Tibial nerve (tissue), 4 donors: ENCODE measurements at places on chromosomes 7 and 10. TPM values are rescaled to one million over a fixed set of nuclear protein-coding genes. Genes with fewer than 3 reads are reported as not detected.

Gene TMEM196
- total RNA-seq = not detected

Gene RNF148
- total RNA-seq = 2.1 TPM

Gene TLL2
- total RNA-seq = 0.20 TPM

- no peak for DNase-seq
These were observed 161.7 kb downstream of the NRBF2 start for GRCh38 chr10:63294781-63295180.

DNA sequence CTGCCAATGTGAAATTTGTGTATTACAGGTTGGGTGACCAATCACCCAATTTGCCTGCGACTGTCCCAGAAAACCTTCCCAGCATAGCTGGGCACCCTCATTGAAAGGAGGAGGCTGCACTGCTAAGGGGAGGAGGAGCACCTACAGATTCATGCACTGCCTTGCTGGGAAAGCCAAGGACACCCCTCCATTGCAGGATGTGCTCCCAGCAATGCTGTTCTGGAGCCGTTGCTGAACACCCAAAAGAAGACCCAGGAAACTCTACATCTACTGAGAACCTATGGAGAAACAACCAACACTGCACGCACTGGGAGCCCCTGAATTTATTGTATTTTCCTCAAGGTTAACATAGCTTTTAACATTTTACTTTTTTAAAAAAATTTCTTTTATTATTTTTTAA is 238.2 kb upstream of the GRB10 start:
- DNase-seq = no peak

GRCh38 chr7:20229646-20230500 is 12.7 kb upstream of the MACC1 start:
- DNase-seq = no peak

DNA sequence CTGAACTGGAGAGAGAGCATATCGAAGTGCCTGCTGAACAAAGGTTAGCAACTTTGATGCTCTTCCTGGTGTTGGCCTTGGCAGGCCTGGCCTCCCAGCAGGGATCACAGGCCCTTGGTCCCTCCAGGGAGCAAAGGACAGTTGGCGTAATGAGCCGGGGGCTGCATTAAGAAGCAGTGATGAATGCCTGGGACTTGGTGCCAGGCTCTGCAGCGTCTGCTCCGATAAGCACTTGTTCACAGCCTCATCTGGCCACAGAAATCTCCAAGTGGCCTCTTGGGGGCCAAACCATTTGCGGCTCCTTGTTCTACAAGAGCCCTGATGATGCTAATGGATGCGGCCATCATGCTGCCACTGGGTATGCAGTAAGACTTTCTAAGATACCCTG is 31.8 kb downstream of the CRHR2 start:
- DNase-seq = no peak
